GM13976 (cell line): ENCODE measurements at places on chromosomes 7 and 10.

DNA sequence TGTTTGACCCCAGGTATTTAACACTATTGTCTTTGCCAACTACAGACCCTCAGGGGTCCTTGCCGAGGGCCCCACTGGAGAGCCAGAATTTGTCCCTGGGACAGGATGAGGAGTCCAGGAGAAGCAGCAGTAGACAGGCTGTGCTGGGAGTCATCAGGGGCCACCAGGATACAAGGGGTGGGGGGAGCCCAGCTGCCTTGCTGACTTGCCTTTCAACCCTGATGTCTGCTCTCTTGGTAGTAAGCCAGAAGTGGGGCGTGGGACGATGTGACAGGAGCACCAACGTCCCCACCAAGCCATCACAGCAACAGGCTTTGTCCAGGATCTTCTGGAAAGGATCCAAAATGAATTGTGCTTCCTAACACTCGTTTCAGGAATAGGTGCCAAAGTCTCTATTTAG lies 62.4 kb upstream of the CDCA7L start:
- DNase-seq: no peak

GRCh38 chr10:75358835-75359421 lies 42.6 kb downstream of the ZNF503 start:
- DNase-seq: no peak

GRCh38 chr7:67392596-67393438 lies 396.2 kb downstream of the TYW1 start:
- no peak for DNase-seq

- DNase-seq: no peak
Observed at GRCh38 chr10:59336632-59337031, 25.7 kb downstream of the FAM13C start.

DNA sequence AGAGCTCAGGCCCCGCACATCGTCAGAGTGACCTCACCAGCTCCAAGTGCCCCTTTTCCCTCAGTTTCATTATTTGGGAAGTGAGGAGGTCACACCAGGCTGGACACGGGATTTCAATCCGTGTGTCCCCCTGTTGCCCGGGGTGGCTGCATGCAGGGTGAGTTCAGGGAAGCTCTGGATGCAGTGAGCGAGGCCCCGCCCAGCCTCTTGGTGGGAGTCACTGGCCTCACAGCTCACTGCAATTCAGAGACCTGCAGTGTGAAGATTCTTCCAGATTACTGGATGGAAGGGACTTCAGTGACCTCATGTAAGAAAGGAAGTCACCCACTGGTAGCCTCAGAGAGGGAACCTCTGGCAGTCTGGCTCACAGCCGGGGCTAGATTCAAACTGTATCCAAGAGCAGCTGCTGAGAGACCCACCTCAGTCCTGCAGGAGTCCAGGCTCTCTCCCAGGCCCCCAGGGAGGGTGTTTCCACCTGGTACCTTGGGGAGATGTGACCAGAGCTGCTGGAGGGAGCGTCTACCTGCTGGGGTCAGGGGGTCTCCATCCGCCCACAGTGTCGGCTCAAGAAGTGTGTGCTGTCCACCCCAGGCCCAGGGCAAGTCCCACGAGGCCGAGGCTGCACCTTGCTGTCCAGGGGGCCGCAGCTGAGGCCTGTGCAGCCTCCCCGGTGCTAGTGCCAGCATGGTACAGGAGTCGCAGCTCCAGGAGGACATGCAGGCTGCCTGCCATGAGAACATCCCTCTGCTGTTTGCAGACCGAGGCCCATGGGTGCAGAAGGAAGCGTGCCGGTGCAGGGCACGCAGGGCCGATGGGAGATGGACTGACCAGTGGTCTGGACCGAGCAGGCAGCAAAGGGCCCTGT lies 54.4 kb downstream of the MGMT start:
- DNase-seq: no peak

- DNase-seq: no peak
Observed at GRCh38 chr10:89074120-89074519, 83.5 kb downstream of the FAS start.

DNA sequence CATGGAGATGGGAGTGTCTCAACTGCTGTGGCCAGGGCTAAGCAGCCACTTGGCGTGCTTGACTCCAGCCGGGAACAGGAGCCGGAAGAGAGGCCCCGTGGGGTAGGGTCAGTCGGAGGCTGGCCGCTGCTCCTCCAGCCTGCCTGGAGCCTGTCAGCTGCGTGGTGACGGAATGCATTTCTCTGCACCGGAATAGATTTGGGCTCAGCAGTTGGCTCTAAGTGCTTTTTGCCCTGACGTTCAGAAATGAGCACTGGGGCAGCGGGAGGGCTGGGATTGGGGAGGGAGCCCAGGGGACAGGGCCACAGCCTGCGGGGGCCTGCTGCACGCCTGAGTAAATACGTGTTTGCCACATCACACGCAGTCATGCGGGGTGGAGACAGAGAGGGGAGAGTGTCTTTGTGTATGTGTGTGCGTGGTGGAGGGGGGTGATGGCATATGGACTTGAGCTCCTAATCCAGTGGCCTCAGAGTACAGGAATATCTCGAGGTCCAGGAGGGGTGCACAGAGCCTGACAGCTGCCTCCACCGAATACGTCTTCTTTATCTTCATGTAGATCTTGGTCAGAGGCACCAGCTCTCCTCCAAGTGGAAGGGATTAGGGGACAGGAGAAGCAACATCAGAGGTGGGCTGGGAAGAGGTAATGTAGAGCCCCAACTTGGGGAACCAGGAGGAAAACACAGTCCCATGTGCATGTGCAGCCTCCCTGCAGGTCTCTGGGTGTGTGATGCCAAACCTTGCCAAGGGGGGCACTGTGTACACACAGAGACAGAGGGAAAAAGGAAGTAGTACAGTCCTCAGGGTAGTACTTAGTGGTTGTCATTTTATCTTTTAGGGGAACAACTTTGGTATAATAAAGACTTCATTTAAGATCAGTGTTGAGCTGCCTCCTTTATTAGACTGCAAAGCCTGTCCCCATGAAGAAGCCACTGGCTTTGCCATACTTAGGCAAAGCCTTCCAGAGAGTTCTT lies 151.4 kb downstream of the CDH23 start:
- peak; percentile 73 for DNase-seq

DNA sequence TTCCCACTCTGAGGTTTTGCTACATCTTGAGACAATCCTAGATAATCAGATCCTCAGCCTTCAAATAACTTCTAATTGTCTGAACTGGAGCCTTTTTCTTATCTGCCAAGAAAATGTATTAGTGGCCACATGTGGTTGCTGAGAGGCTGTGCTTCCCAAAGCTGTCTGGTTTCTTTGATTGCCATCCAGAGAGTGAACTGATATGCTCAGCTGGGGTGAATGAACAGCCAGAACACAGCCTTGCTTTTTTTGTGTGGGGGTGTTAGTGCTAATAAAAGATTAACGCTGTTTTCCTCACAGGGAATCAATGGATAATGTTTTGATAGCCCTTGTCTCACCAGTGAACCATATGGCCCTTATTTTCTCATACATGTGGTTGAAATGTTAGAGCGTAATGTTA lies 66.9 kb downstream of the BBS9 start:
- DNase-seq: no peak

GRCh38 chr10:49158404-49158803 lies 24.6 kb upstream of the FAM170B start:
- no peak for DNase-seq

DNA sequence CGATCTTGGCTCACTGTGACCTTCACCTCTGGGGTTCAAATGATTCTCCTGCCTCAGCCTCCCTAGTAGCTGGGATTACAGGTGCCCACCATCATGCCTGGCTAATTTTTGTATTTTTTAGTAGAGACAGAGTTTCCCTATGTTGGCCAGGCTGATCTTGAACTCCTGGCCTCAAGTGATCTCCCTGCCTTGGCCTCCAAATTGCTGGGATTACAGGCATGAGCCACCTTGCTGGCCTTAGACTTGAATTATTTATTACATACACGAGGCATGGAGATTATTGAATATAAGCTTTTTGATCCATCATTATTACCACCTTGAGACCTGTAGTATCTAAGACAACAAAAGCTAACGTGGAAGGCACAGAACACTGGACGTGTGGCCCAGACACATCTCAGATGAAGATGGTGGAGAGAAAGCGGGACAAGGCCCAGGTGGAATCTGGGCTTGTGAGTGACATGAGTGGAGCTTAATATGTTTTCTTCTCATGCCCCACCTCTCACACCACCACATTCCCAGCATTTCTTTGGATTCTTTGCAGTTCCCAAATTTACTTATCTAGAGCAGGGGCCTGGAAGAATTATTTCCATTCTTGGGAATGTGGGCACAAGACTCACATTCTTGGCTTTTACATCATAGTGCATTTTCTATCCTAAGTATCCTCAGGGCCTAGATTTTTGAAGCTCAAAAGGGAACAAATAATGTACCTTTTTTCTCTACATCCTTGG lies 76.6 kb downstream of the SUGCT start:
- no peak for DNase-seq

DNA sequence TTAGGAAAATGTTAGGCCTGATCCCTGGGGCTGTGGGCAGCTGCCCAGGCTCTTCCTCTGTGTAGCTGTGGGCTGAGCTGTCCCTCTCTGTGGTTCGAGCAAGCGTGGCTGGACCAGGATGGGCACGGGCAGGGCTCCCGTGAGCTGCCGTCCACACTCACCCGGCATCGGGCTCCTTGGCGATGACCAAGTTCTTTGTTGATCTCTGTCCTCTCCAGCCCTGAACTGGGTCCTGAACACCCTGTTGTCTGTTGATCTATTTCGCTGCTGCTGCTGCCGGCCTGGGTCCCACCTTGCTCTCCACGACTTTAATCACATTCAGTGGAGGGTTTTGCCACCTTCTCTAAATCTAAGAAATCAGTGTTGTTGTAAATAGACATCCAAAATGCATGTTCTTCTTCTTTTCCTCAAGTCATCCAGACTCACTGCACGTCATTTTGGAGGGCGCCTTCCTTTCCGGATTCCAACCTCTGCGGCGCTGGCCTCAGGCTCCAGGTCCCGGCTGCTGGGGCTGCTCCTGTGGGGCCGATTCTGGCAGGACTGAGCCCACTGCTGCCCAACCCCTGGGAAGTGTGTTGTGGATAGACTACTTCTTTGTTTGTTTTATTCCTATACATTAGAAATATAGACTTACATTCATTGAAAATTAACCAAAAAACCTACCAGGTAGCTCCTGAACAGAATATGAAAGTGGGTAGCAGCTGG lies 100.6 kb downstream of the DYNC2I1 start:
- DNase-seq: no peak

DNA sequence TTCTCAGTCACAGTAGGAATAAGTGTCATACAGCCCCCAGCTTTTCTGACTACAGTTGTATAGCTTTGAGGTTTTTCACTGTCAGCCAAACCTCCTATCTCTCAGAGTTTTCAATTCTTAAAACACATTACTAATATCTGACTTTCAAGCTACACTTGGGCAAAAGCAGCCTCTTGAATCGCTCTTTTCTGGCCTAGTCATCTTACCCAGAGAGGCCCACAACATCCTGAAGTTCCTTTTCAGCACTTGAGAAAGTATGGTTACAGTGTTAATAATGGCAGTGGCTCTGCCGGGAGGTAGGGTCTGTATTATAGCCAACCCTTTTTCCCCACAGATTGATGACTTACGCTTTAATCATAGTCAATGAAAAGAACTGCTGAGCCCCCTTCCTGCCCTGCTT lies 181.0 kb downstream of the LRRC4 start:
- no peak for DNase-seq

GRCh38 chr10:46299286-46299535 lies 12.4 kb downstream of the ANTXRL start:
- DNase-seq: peak; percentile 18

GRCh38 chr10:64636461-64636860 lies 1115.3 kb downstream of the REEP3 start:
- no peak for DNase-seq

DNA sequence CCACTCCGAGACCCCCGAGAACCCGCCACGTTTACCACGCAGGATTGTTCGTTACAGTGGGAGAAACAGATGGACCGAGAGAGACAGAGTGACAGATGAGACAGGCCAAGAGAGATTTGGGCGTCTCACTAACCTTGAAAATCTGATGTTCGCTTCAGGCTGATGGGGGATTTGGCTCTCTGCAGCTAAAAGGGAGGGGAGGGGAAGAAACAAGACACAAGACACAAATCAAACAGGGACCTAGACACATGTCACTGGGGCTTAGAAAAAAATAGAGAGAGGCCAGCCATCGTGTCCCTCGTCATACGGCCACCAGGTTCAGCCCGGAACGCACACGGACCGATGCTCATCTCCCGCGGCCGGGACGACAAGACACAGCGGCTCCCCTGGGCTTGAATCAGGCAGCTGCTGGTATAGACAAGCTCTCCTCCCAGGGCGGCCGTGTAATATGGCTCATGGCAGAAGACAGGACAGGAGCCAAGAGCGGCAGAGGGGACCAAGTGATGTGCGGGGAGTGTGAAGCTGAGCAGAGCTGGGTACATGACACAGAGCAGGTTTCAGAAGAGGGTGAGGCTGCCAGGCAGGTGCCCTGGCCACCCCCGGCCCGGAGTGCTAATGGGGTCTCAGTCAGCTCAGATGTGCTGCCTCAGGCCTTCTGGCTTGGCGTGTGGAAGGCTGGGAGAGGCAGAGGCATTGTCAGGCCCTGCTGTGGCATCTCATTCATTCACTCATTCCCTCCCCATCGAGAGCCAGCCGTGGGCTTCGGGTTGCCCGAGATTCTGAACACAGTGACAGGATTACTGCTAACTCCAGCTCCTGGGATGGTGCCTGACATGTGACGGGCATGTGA lies 88.5 kb upstream of the GNA12 start:
- DNase-seq: no peak

GRCh38 chr10:124222988-124223710 lies 129.8 kb upstream of the CHST15 start:
- DNase-seq: no peak

DNA sequence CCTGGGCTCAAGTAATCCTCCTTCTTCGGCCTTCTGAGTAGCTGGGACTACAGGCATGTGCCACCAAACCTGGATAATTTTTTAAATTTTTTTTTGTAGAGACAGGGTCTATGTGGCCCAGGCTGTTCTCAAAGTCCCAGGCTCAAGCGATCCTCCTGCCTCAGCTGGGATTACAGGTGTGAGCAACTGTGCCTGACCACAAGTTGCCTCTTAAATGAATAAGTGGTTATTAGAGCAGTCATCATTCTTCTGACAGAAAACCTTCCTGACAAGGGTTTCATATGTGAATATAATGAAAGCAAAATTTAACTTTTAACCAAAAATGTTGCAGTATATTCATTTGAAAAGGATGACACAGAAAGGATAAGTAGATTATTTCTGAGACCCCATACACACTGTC lies 532.5 kb downstream of the GRM8 start:
- DNase-seq: no peak

GRCh38 chr7:141975806-141976523 lies 2.4 kb upstream of the TAS2R38 start:
- peak; percentile 71 for DNase-seq

- no peak for DNase-seq
Observed at GRCh38 chr10:113705344-113705652, 25.6 kb downstream of the CASP7 start.

- DNase-seq: peak; percentile 38
Observed at GRCh38 chr10:12730809-12731519, 270.5 kb downstream of the CCDC3 start.
